Right ventricle myocardium superior (tissue), 1 donor: ENCODE measurements at places on chromosomes 6 and 20.

DNA sequence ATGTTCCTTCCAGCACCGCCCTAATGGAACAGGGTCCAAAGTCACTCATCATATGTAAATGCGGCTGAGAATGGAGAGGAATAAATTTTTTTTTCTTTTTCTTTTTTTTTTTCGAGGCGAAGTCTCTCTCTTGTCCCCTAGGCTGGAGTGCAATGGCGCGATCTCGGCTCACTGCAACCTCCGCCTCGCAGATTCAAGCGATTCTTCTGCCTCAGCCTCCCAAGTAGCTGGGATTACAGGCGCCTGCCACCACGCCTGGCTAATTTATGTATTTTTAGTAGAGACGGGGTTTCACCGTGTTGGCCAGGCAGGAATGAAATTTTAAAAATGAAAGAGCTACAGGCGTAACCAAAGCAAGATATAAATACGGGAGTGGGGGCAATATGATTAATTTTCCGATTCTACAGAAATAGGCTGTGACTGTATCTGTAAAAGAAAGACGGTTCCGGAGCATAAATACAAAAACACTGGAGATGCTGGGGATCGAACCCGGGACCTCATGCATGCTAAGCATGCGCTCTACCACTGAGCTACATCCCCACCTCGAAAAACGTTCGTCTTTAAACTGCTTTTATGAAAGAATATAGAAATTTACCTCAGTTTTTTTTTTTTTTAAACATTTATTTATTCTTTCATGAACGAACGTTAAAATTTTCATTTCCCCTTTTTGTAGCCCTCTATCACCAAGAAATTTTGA is 132.2 kb downstream of the GPX5 start:
- DNase-seq, result peak; percentile 51

- DNase-seq, result no peak
These were observed 15.6 kb downstream of the VGLL2 start for GRCh38 chr6:117280922-117281321.

DNA sequence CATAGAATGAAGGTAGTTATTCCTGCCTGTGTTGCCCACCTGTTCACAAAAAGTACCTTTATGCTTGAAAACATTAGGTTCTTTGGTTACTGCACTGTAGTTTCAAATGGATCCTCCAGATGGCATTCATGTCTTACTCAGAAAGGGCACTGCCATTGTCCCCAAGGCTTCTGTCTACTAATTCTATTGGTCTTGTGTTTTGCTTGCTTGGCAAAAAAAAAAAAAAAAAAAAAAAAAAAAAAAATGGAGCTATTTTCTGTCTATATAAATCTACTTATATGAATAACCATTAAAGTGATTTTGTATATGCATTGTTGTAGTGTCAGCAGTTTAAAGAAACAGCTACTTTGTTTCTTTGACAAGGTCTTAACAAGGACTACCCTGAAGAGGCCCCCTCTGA is 12.7 kb upstream of the EFHC1 start:
- no peak for DNase-seq

DNA sequence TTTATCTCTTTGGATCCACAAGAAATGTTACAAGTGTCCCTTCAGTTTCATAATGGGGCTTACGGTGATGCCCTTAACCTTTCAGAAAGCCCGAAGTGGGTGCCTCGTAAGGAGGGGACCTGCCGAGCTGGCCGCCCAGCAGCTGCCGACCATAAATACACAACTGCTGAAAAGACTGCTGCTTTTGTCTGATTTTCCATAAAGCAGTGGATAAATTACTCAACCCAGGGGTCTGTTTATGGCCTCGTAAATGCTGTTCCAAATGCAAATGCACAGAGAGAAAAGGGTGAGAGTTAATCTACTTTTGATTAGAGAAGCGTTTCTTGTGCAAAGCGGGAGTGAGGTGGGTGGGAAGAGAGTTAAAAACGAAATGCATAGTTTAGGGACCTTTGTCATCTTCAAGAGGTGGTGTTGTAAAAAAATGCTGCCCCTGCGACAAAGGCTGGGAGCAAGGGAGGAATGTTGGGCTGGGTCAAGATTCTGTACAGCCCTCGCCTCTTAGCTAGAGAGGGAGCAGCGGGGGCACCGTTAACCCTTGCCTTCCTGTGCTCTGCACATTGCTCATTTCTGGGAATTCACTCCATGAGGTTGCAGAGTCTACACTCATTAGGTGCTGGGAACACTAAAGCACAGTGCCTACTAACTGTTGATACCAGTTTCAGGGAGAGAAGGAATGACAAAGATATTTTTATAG is 112.0 kb upstream of the MTHFD1L start:
- no peak for DNase-seq

DNA sequence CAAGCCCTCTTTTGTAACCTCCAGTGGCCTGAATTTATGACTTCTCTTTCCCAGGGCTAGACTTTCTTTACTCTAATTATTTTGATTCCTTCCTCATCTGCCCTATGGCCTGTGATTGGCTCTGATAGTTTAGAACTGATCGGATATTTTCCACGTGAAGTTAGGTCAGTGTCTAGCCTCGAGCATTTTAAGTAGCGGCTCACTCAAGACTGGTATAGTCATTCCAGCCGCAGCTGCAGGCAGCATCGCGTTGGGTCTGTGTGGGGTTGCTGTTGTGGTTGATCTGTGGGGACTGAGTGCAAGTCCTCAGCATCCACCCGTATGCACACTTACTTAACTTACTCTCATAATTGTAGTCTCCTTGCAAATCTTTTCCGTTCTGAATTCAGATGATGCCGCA is 105.7 kb downstream of the SMOC2 start:
- DNase-seq, result no peak

DNA sequence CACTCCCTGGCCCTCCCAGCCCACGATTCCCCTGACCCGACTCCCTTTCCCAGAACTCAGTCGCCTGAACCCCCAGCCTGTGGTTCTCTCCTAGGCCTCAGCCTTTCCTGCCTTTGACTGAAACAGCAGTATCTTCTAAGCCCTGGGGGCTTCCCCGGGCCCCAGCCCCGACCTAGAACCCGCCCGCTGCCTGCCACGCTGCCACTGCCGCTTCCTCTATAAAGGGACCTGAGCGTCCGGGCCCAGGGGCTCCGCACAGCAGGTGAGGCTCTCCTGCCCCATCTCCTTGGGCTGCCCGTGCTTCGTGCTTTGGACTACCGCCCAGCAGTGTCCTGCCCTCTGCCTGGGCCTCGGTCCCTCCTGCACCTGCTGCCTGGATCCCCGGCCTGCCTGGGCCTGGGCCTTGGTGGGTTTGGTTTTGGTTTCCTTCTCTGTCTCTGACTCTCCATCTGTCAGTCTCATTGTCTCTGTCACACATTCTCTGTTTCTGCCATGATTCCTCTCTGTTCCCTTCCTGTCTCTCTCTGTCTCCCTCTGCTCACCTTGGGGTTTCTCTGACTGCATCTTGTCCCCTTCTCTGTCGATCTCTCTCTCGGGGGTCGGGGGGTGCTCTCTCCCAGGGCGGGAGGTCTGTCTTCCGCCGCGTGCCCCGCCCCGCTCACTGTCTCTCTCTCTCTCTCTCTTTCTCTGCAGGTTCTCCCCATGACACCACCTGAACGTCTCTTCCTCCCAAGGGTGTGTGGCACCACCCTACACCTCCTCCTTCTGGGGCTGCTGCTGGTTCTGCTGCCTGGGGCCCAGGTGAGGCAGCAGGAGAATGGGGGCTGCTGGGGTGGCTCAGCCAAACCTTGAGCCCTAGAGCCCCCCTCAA is at the start of gene LTA:
LTA (plus strand) TSS at position 249 of the 871 bp plus-strand sequence; CDS start at position 703, 454 bp downstream.
- no peak for DNase-seq

DNA sequence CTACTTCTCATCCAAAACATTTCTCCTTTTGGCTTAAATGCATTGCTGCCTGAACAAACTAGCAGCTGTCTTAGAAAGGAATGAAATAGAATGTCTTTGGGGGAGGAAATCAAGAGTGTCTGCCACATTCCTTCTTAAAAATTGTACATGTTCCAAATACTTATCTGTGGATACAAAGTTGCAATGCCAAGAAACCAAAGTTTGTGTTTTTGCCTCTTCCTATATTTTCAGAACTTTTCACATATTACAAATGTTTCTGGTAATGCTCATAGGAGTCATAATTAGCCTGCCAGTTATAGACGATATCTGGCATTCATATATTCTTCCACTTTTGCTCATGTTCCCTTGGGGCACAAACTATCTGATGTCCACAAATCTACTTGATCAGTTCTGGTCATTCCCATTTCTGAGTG is 165.5 kb upstream of the BMP5 start:
- DNase-seq, result no peak

GRCh38 chr20:33475381-33476152 is 14.3 kb upstream of the CBFA2T2 start:
- DNase-seq, result no peak

- peak; percentile 41 for DNase-seq
These were observed 2.3 kb downstream of the E2F3 start for GRCh38 chr6:20403766-20404640.

GRCh38 chr6:147530132-147531060 is 21.9 kb downstream of the SAMD5 start:
- DNase-seq, result no peak

DNA sequence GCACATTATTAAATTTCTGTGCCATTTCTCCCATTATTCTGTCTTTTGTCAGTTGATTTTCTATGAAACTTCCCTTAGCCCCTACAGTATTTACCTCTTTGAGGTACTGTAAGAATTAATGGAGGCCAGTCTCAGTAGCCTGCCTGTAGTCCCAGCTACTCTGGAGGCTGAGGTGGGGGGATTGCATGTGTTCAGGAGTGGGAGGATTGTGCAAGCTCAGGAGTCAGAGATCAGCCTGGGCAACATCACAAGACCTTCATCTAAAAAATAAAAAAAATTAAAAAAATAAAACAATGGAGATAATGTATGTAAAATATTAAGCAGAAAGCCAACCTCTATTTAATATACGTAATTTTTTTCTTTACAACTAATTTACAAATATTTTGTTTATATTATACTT is 77.8 kb downstream of the OR2B2 start:
- no peak for DNase-seq

- DNase-seq, result no peak
These were observed 11.3 kb downstream of the SERPINB9 start for GRCh38 chr6:2891768-2892170.
